Testis (tissue), 5 donors: ENCODE measurements at places on chromosomes 12 and 14. TPM values are rescaled to one million over a fixed set of nuclear protein-coding genes. Genes with fewer than 3 reads are reported as not detected.

The DPF3 gene
- 14.6 TPM for total RNA-seq

The BBS10 gene
- total RNA-seq, result 9.0 TPM

DNA sequence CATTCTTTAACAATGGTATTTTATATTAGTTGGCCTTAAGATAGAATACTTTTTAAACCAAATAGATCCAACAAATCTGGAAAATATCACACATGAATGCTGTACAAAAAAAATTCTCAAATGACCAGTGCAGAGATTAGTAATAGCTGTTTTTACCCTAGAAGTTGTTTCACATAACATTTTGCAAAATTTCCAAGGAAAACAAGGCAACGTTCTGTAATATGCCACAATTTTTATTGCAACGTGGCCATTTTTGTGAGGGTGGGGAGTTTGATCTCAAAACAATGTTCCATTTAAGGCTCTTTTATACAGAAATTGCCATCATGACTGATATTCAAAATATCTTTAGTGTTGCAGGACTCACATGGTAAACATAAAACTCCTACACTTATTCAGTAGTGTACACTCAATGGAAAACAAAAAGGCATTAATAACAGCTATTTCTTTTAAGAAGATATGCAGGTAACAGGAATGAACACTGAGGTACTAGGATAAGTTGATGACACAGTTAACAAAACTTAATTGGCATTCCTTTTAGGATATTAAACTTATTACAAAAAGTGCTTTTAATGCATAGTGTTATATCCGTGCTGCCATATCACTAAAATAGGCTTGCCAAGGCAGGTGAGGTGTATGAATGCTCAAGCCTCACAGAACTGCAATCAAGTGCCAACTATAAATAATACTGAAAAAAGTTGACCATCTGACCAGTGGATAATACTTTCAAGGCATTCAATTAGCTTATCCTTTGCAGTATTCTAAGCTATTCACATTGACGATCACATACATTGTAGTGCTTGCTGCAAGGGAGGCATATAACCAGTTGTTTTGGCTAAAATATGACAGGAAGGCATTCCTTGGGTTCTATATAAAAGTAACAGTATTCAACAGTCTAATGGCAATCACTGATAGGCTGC lies 2.3 kb downstream of the CFL2 start:
- DNase-seq, result no peak

The LRTM2 gene
- 0.39 TPM for total RNA-seq

GRCh38 chr14:91582761-91583160 lies 72.7 kb upstream of the PPP4R3A start:
- no peak for DNase-seq

- DNase-seq, result no peak
Observed at GRCh38 chr12:72493407-72493806, 221.2 kb downstream of the TRHDE start.

The ZDHHC22 gene
- 3.2 TPM for total RNA-seq

DNA sequence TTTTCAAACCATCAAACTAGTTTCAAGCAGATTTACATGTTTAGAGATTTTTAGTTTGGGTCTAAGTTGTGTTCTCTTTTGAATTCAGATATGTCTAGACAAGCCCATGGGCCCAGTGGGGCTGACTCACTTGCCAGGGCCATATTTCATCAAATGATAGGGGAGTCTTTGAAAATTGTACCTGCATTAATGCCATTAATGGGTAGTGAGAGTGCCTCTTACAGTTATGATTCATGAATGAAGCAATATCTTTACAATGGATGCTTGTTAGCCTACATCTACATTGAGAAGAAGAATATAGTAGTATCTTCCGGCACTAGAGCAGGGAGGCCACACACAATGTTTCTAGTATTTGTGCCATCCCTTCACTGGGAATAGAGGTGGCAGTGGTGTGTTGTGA lies 174.2 kb upstream of the E2F7 start:
- no peak for DNase-seq

- DNase-seq, result no peak
Observed at GRCh38 chr12:52198454-52199215, 6.8 kb upstream of the KRT80 start.
